ENCODE measurements at places on chromosomes 1 and 21.
A peak's percentile ranks its signal among the peaks of the same experiment; 100 is the strongest.

GRCh38 chr1:80657044-80657643 is 1143.6 kb upstream of the ADGRL2 start:
- no peak for DNase-seq

- DNase-seq = peak; percentile 17
Measured at GRCh38 chr1:41529621-41530395, 45.3 kb upstream of the EDN2 start.

DNA sequence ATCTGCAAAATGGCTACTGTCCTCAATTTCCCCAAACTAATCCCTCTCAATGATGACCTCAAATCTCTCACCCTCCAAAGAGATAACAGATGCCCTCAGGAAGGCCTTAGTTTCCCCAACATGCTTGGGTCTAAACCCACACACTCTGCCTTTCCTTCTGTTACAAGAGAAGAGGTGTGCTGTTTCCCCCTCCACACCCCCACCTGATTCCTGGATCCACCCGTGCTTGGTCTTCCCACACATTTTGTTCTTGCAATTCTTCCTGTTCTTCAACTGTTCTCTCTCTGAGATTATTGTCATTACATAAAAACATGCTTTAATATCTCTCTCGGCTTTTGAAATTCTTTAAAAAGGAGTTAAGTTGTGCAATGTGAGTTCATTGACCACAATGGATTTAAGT is 5.7 kb upstream of the CBR3 start:
- no peak for DNase-seq

GRCh38 chr1:181497870-181498269 is 14.6 kb downstream of the CACNA1E start:
- DNase-seq = no peak

GRCh38 chr1:76247261-76247852 is 172.8 kb downstream of the ST6GALNAC3 start:
- no peak for DNase-seq

DNA sequence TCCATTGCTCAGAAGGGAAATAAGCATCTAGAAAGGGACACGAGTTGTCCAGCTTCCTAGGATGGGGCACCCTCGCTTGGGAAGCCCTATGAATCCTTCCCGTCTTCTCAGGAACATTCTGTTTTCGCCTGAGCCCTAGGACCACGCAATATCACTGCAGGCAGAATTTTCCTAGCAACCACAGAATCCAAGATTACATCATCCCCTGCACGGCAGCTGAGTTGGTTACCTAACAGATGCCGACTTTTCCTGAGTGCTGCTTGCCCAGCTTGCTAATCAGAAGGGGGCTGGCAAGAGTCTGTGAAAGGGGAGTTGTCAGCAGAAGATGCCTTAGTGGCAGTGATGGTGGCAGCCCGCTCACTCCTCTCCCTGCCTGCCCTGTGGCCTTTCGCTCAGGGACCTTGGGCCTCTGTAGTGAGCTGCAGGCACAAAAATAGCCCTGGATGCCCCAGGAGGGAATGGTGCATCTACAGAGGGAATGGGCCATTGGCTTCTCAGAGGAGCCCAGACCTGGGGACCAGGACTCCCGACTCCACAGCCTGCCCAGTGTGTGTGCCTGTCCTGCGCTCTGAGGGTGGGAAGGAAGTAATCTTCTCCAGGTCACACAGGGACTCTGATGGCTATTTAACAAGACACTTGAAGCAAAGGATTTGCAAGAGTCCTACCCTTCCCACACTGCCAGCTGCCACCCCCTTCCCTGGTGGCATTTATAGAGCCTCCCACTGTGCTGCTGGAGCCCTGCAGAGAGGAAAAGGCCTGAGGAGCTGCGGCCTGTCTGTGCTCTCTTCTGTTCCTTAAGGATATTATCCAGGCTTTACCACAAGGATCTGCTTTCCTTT is 28.9 kb upstream of the CLSTN1 start:
- DNase-seq = no peak

DNA sequence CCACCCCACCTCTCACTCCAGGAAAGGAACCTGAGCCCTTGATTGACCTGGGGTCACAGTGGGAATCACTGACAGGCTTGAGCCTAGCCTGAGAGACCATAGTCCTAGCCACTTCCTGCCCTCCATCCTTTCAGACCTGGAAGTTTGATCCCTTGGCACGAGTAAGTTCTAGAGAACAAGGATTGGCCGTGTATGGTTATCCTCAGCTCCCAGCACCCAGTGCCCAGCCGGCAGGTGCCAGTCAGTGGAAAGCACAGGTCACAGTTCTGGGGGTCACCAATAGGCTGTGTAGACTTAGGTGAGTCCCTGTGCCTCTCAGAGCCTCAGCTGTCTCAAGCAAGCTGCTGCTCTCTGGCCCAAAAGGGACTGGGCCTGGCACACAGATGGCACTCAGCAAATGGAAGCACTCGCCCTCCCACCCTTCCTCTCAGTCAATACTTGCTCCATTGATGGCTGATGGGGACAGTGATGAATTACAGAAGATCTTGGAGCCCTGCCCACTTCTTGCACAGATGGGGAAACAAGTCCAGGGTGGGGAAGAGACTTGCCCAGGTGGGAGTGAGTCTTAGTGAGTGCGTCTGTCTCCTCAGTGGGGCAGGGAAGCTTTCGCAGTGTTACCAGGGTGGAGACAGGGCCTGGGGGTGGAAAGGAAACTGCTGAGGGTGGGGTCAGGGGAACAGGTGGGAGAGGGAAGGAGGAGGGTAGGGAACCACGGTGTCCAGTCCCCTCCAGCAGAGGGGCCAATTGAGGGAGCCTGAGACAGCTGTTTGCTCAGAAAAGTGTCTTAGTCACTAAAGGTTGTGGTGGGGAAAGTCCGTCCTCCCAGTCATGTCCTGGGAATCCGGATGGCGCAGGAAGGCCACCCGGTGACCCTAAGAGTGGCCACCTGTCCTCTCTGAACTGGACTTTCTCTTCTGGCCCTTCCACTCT is 2.6 kb upstream of the KCNQ4 start:
- DNase-seq = no peak

DNA sequence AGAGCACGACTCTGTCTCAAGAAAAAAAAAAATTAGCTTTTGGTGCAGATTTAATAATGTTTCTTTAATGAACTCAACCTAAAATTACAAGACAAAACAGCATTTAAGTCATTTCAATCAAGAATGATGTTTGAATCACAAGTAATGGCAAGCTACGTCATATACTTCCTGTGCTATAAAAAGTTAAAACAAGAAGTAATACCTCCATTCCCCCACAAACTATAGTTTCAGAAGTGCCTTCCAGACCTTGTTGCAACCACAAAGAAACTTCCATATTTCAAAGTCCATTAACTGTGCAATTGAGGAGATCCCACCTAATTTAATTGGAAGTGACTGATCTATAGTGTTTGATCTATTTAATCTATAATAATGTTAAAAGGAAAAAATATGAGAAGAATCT is 15.1 kb downstream of the NRDC start:
- no peak for DNase-seq
